Dermis microvascular lymphatic vessel endothelial cell (primary cell): ENCODE measurements at places on chromosomes 16 and 17. TPM values are rescaled to one million over a fixed set of nuclear protein-coding genes. Genes with fewer than 3 reads are reported as not detected.

PRPSAP1 gene
- total RNA-seq, result 71.8 and 129 TPM in 2 replicates

ABCA5 gene
- 12.1 and 18.5 TPM in 2 replicates for total RNA-seq

PYY gene
- total RNA-seq, result not detected in 2 replicates

NKD1 gene
- under 0.01 TPM in 2 replicates for total RNA-seq

FNDC8 gene
- total RNA-seq, result under 0.01 TPM in 1 of 2 replicates, not detected in the other

TBC1D3E gene
- not detected in 2 replicates for total RNA-seq

CORO1A gene
- total RNA-seq, result 1.1 and 2.4 TPM in 2 replicates

TNFRSF17 gene
- total RNA-seq, result not detected in 2 replicates

CES3 gene
- total RNA-seq, result not detected in 2 replicates

TBC1D26 gene
- total RNA-seq, result not detected in 2 replicates

HSPB9 gene
- total RNA-seq, result under 0.01 TPM in 1 of 2 replicates, not detected in the other

RHBDL3 gene
- total RNA-seq, result under 0.01 and 0.13 TPM in 2 replicates

TPSG1 gene
- total RNA-seq, result not detected in 2 replicates

EMP2 gene
- total RNA-seq, result 21.7 and 38.9 TPM in 2 replicates

HOXB5 gene
- 0.13 TPM in 2 replicates for total RNA-seq

KRTAP4-1 gene
- not detected in 2 replicates for total RNA-seq

TMC5 gene
- under 0.01 TPM in 1 of 2 replicates, not detected in the other for total RNA-seq

SLC5A11 gene
- 0.13 TPM in 1 of 2 replicates, not detected in the other for total RNA-seq

TMEM235 gene
- total RNA-seq, result under 0.01 and 0.51 TPM in 2 replicates

BCAR1 gene
- 78.3 and 141 TPM in 2 replicates for total RNA-seq

MT1M gene
- 0.38 and 0.90 TPM in 2 replicates for total RNA-seq

NEUROD2 gene
- total RNA-seq, result not detected in 2 replicates

SPECC1 gene
- total RNA-seq, result 0.51 and 1.0 TPM in 2 replicates

MYO15A gene
- total RNA-seq, result 0.13 and 0.26 TPM in 2 replicates

IRX6 gene
- not detected in 2 replicates for total RNA-seq

CPHXL2 gene
- total RNA-seq, result not detected in 2 replicates

PLD6 gene
- total RNA-seq, result 0.90 and 1.4 TPM in 2 replicates

PCGF2 gene
- total RNA-seq, result 3.2 and 5.6 TPM in 2 replicates

C1QTNF1 gene
- 8.3 and 10.7 TPM in 2 replicates for total RNA-seq

FAM20A gene
- total RNA-seq, result not detected in 2 replicates

HEATR9 gene
- total RNA-seq, result not detected in 2 replicates

CACNG4 gene
- total RNA-seq, result not detected in 2 replicates

RASD1 gene
- total RNA-seq, result 5.4 and 9.0 TPM in 2 replicates

DHRS7C gene
- not detected in 2 replicates for total RNA-seq

DNAAF1 gene
- under 0.01 TPM in 1 of 2 replicates, not detected in the other for total RNA-seq
